ENCODE measurements at places on chromosomes 1 and 21.
A peak's percentile ranks its signal among the peaks of the same experiment; 100 is the strongest.

DNA sequence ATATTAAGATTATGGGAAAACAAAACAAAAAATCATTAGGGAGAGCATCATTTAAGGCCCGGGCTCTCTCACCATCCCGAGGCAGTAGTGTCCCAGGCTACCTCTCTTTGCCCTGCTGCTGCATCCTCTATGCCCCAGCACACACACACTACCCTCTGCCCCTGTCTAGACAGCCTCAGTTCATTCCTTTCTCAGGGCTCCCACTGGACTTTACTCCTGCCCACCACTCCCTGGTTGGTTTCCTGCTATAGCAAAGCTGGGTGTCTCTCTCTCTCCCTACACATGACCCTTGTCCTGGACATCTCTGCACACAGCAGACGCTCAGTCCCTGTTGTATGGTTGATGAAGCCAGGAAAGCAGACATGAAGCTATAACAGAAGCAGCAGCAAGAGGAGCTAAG, 30.7 kb downstream of the GNG12 start:
- DNase-seq, result no peak

DNA sequence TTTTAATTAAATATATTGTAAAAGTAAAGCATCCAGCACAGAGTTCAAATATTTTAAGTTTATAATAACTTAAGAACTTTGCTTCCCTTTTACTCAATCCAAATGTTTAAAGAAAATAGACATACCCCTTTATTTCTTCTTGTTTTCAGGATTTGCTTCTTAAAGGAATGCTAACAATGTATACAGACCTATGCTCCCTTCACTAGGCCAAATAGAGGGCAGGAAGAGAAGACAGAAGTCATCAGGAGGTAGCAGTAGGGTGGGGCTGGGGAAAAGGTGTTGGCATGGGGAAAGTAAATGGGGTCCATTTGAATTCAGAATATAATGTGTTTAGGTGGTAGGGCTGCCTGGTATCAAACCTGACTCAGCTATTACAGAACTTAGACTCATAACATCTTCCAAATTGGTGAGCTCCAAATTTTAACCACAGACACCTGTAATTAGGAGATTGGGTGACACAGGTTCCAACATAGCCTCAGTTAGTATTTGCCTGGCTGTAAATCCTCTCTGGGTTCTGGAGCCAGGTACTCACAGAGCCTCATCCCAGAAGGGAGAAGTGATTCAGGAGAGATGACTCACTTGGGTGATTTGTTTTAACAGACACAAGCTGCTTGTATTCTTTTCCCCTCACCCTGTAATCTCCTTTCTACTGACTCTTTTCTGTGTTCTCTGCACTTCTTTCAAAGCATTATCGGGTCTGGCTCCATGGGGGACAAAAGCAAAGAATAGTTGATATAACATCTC, 60.1 kb upstream of the DUSP10 start:
- DNase-seq, result no peak

DNA sequence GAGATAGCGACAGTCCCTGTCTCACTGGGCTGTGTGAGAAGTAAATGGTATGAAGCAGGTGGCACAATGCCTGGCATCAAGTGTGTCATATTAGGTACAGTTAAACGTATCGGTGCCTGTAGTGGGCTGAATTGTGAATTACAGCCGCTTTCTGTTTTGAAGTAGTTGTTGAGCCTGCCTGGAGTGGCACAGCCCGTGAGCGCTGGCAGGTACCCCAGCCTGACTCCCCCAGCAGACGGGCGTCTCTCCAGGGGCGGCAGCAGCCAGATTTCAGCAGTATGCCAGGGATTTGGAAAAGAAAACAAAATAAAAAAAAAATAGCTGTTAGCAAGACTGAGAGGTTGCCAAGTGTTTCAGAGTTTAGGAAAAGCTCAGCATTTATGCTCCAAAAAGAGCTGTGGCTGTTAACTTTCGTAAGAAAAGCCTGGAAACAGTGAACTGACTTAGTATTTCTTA, 26.6 kb upstream of the GPR153 start:
- no peak for DNase-seq

GRCh38 chr1:172745014-172745413, 86.1 kb downstream of the FASLG start:
- DNase-seq, result peak; percentile 47

DNA sequence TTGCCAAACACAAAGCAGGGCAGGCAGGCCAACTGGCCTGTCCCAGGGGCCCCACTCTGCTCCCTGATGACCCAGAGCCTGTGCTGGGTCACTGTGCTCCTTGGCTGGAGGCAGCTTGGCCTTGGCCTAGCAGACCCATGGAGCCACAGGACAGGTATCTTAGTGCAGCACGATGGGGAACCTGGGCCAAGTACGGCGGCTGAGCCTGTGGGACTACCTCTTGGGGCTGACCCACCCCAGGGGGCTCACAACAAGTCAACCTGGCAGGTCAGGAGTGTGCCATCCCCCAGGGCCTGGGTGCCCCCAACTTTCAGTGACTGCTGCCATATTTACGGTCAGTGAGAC, 10.1 kb upstream of the FGR start:
- no peak for DNase-seq

DNA sequence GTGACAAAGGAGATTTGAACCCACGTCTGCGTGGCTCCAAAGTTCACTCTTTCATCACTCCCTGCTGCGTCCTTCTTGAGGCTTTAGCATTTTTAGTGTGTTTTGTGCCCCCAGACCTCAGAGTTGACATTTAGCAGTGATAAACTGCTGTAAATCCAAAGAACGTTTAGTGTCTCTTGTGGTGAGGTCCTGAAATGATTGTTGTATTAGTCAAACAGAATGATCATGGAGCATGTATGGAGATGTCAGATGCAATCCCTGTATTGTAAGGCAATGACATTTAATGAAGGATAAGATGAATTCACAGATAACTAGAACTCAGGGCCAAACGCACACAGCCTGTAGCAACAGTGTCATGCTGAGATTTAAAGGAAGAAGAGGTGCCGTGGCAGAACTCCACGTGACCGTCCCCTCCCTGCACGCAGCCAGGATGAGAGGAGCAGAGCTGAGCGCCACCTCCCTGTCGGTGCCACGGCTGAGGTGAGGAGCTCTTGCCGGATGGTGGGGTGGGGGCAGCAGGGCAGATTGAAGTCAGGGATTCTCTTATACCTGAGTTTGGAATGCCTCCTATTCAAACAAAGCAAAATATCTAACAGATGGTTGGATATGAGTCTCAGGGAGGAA, 30.1 kb downstream of the NTPCR start:
- no peak for DNase-seq

GRCh38 chr1:112537456-112537855, 28.7 kb downstream of the WNT2B start:
- DNase-seq, result no peak

Data from GM13976 (cell line).